ENCODE measurements at places on chromosomes 1 and 21. TPM values are rescaled to one million over a fixed set of nuclear protein-coding genes. Genes with fewer than 3 reads are reported as not detected.

The SIK1 gene
- total RNA-seq: 4.4 TPM

The DIRAS3 gene
- total RNA-seq: 1.2 TPM

The MATN1 gene
- total RNA-seq: 0.25 TPM

The PRAMEF25 gene
- not detected for total RNA-seq

The ZNF697 gene
- 4.4 TPM for total RNA-seq

The NTRK1 gene
- 0.09 TPM for total RNA-seq

The PM20D1 gene
- not detected for total RNA-seq

The GCSAML gene
- total RNA-seq: not detected

The CSMD2 gene
- 0.82 TPM for total RNA-seq

The ZNF683 gene
- not detected for total RNA-seq

The TP73 gene
- total RNA-seq: 0.18 TPM

DNA sequence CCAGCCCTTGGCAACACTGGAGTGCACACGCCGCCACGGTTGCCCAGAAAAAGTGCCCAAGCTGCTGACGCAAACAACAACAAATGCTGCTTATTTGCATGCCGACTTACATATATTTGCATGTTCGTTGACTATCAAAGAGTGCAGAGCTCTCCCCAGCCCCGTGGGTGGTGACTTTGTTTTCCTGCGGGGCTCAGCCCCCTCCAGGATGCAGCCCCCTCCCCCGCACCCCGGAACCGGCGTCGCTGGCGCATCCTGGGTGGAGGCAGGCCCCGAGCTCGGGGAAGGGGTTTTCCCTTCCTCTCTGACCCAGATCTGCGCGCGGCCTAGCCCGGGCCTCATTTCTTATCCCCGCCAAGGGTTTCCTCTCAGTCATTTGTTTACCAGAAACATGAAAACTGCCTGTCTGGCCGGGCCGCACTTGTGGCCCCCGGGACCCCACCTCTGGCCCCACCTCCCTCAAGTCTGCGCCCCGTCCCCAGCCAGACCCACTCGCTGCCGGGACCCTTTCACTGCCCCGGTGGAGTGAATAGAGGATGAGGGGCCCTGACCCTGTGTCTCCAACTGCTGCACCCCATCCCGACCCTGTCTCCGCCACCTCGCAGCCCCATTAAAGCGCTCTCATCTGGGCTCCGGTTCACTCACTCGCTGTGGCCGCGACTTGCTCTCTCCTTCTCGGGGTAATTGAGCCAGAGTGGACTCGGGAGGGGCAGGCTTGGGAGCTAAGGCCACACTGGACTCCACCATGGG, 5.5 kb downstream of the TNFRSF25 start:
- no peak for DNase-seq

- no peak for DNase-seq
Observed at GRCh38 chr1:84410328-84411095, 12.2 kb downstream of the DNASE2B start.

- peak; percentile 53 for DNase-seq
Observed at GRCh38 chr1:179322557-179322956, 29.0 kb downstream of the SOAT1 start.

GRCh38 chr1:29414086-29414485, 177.8 kb downstream of the PTPRU start:
- no peak for DNase-seq

DNA sequence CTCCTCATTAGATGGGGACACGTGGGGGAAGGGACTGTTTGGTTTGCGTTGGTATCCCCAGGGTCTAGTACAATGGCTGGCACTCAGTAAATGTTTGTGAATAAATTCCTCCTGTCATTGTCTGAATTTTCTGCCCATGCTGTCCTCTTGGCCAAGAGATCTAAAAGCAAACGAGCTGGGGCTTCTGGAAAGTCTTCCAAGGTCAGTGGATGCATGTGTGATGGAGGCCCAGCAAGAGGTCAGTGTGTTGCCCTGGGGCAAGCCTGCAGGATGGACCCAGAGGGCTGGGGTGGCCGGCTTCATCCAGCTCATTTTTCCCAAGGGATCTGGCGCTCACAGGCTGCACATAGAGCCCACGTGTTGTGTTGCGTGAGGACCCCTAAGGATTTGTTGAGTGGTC, 30.0 kb upstream of the JUN start:
- DNase-seq: no peak

DNA sequence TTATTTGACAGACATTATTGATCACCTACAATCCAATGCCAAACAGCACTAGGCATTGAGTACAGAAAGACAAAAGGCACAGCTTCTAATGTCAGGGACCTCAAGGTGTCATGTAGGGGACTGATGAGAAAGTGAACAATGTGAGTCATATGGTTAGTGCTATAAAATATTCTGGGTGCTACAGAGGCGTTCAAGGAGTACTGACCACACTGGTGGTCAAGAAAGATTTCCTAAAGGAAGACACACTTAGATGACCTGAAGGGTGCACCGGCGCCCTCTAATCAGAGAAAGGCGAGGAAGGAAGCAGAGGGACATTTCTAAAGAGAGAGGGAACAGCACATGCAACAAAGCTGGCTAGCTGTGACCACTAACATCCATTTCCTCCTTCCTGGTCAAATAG, 64.9 kb upstream of the F3 start:
- no peak for DNase-seq

GRCh38 chr1:51541313-51542050, 22.4 kb upstream of the EPS15 start:
- no peak for DNase-seq

- DNase-seq: no peak
Observed at GRCh38 chr1:11453742-11454491, 25.0 kb upstream of the DISP3 start.

DNA sequence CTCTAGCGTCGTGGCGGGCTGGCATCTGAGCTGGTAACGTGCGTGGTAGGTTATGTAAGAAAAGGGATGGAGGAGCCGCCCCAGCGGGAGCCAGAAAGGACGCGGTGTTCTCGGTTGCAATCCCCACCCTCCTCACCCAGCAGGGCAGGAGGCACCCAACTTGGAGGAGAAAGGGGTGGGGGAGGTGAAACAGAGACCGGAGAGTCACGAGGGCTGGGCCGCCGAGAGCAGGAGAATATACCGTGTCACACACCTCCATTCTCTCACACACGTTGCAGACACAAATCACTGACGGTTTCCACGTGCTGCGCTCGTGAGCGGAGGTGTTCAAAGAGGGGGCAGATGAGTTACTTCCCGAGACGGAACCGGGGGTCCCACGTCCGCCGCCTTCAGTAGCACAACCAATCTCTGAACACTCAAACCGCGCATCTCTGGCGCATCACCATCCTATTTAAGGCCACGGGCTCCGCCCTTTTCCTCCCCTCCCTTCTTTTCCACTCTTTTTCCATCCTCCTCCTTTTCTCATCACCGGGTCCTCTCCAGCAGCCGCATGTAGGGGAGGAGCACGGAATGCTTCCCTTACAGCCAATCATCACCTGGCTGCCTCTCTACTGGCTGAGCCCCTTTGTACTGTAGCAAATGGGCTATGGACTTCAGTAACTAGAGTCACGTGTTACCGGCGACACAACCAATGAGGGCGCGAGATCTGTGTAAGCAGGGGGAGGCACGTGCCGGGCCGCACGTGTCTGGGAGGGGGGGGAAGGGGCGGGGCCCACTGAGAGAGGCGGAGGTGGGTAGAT, at the start of gene CIART:
Gene CIART, plus strand, starts transcription at position 797 of the 800 bp plus-strand sequence. CDS start 714 bp downstream, outside the sequence.
- DNase-seq: peak; percentile 100

DNA sequence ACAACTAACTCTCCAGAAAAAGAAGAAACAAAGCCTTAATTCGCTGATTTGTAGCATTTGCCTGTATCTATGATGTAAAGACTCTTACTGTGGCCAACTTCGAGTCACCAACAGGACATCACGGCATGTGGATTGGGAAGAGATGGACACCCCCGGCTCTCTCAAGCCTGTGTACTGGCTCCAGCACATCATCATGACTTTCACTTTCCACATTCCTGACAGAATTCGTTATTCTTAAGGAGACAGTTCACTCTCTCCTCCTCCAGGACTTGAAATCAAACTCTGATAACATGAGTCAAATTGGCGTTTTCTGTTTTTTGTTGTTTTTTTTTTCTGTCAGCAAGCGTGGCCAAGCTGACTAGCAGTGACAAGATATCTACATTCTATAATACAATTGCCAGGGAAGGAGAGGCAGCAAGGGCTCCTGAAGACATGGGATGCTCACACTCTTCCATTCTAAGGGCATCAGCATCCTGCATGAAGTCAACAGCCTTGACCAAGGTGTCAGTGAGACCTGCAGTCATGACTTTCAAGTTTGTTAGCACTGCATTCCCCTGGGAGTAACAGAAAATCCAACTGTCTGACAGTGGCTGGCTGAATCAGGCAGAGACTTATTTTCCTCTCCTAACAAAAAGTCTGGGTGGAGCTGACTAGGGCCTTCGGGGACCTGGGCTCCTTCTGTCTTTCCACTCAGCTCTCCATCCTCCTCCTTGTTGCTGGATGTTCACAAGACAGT, 13.3 kb upstream of the TRAF3IP3 start:
- peak; percentile 85 for DNase-seq

GRCh38 chr1:20546637-20547036, 5.7 kb upstream of the FAM43B start:
- no peak for DNase-seq

DNA sequence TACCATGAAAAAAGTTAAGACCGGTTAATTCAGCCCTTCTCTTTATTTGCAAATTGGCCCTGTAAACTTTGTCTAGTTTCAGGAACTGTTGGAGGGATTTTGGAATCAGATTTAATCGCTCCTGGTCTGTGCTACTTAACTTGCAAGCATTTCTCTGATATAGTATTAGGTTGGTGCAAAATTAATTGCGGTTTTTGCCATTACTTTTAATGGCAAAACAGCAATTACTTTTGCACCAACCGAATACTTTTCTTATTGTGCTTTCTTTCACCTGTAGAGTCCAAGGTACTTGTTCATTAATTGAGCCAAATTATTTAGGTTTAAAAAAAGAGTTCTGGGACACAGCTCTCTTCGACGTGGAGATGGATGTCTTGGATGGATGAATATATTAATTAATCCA, 92.8 kb upstream of the HNRNPU start:
- no peak for DNase-seq

- no peak for DNase-seq
Observed at GRCh38 chr1:41532206-41532975, 47.9 kb upstream of the EDN2 start.

DNA sequence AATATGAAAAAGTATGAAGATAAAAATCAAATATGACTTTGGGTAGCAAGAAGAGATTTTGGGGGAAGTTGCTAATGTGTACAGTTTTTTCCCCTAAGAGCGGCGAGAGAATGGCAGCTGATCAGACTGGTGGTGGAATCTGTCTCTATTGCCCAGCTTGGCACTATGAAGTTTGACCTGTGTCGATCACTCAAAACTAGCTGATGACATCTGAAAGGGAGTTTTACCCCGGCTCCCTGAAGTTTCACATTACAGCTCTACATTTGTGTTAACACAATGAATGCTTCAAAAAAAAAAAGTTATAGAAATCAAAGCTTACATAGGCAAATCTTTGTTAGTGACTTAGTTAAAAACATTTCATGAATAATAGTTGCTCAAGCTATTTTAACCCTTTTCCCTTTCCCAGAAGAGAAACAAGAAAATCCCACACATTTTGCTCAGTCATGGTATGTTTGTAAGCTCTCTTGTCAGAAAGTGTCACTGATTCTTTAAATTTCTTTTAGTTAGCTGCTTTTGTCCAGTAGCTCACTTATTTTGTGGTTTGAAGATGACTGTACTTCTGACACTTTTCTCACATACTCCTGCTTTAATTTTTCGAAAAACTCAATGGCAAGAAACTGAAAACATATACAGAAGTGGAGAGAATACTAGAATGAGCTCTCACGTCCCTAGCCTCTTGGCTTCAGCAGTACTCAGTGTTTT, 41.3 kb downstream of the DYRK1A start:
- peak; percentile 32 for DNase-seq

DNA sequence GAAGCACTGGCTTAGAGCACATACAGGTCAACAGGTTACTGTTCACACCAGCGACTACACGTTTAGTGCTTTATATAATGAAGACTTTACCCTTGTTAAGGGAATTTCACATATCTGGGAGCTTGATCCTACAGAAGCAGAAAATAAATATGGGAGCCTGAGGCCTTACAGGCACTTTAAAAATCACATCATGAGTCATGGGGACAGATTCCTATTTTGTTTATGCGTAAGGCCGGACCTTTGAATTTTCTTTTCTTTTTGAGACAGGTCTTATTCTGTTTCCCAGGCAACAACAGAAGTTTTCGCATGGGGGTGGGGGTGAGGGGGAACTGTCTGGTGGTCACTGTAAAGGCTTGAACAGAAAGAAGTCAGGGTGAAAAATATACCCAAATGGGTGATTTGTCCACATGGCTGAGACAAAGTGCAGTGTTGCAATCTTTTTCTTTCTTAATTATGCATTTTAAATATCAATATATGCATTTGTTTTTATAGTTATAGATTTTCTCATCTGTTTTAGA, 276.7 kb downstream of the KCNH1 start:
- DNase-seq: no peak

DNA sequence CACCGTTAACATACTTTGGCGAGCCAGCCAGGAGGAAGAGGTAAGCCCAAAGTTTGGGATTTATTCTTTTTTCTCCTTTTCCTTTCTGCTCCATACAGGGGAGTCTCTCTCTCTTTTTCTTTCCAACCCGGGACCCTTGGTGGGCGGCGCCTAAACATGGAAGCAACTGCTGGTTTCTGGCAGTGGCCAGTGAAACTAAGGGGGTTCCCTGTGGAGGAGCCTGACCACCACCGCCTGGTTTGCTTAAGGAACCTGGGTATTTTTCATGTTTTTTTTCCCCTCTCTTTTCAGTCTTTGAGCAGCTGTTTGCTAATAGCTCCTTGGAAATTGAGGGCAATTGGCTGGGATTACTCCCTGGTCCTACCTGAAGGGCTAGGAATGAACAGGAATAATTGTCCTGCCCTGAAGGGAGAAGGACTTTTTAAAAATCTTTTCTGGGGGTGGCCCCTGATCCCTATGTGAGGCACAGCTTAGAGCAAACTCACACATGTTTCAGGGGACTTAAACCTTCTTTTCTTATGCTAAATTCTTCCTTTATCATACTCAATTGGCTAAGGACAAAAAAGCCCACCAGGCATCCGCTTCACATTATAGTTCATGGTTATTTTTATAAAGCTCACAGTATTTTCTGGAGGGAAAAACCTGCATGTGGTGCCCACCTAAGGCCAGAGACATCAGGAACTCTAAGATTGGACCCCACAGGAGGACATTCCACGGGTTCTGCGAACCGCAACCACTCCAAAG, 61.3 kb upstream of the PLD5 start:
- DNase-seq: no peak

- no peak for DNase-seq
Observed at GRCh38 chr1:10989095-10989494, 23.4 kb upstream of the TARDBP start.

DNA sequence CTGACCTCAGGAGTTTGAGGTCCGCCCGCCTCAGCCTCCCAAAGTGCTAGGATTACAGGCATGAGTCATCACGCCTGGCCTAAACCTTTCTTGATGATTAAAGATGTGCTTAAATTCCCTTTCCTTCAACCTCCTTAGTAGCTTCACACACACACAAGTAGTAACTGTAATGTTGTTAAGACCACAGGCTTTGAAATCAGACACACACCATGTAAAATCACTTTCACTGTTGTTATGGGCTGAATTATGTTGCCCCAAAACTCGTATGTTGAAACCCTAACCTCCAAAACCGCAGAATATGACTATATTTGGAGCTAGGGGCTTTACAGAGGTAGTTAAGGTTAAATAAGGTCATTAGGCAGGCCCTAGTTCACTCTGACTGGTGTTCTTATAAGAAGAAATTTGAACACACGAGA, 180.2 kb downstream of the NR5A2 start:
- no peak for DNase-seq

GRCh38 chr21:34980423-34981115, 68.5 kb downstream of the RUNX1 start:
- DNase-seq: no peak

All from fibroblast of the aortic adventitia (primary cell).